ENCODE measurements at places on chromosomes 2 and 18. TPM values are rescaled to one million over a fixed set of nuclear protein-coding genes. Genes with fewer than 3 reads are reported as not detected.

Gene MIB1
- 56.1 TPM for total RNA-seq

Gene FAM136A
- 83.0 TPM for total RNA-seq

- no peak for DNase-seq
Measured at GRCh38 chr2:94982675-94983074, 42.8 kb upstream of the MAL start.

DNA sequence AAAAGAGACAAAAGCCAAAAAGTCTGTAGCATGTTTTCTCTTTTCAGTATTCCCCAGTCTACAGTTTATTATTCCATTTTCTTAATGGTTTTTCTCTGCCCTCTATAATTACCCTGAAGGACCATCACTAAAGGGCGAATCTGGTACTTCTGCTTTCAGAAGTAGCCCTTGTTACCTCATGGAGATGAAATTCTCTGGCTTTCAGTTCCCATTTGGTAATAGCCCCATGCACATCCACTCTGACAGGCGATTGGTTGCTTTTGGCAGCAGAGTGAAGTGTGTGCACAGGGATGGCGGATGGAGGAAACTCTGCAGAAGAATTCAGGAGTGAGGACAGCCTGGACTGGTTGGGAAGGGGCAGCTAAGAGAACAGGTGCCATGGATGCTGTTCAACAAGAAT, 66.3 kb upstream of the NABP1 start:
- DNase-seq = no peak

DNA sequence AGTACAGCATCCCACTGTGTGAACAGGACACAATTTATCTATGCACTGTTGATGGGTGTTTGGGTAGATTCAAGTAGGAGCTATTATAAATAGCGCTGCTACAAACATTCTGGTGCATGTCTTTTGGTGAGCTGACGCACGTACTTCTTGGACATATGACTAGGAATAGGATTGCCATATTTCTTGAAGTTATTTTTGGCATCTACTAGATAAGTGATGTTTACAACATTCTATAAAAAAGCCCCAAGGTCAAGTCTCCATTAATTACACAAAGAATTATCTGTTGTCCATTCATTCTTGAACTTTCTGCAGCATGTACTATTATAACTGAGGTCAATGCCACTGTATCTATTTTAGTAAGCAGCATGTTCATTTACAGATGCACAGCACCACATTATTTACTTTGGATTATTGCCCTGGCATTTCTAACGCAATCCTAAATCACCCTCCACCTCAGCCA, 225.5 kb upstream of the TMEM200C start:
- DNase-seq = no peak

DNA sequence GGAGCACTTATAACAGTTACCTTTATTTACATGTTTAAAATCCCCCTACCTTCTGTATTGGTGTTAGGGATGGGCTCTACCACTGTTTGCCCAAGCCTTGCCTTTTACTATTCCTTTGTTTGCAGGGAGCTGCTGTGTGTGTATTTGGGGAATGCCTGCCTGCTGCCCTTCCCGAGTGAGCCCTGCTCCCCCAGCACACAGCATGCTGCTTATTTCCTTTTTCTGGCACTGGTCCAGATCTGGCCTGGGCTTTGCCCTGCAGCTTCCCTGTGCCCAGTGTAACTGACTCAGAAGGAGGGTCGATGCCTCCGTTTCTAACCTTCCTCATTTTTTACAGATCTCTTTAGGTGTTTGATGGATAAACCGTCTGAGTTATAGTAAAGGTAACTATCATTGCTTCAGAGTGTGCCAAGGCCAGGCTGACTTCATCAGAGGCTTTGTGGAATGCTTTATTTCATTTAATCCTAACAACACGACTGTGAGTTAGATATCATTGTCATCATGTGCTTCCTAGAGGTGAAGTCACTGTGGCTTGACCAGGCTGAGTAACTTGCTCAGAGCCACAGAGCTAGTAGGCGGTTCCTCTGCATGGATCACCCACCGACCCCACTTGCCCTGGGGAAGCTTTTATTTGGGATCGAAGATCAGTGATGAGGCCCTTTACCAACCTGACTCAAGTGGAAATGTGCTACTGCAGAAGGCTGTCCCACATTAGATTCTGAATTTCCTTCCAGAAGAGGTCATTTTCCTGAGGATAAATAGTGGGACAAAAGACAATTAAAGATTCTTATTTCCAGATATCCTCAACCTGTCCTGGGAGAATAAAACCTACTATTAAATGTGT, 238.8 kb downstream of the ZNF407 start:
- DNase-seq = no peak

DNA sequence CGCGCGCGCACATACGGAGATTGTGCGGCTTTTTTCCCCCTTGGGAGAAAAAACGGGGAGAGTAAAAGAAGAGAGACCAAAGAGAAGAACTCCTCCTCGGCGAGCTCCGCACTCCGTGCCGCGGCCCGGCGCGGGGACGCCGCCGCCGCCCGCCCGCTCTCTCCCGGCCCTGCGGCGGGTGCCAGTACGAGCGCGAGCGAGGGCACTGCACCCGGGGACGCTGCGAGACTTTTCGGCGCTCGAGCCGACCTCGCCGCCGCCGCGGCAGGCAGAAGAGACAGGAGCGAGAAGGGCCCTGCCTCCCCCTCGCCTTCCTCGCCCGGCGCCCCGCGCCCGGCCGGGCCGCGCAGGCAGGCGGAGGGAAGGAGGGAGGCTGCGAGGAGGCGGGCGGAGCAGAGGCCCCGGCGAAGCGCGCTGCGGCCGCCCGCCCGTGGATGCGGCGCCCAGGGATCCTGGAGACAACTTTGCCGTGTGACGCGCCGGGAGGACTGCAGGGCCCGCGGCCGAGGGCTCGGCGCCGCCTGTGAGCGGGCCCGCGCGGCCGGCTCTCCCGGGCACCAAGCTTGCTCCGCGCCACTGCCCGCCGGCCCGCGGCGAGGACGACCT, 857 bp upstream of the INHBB start:
- DNase-seq = no peak

DNA sequence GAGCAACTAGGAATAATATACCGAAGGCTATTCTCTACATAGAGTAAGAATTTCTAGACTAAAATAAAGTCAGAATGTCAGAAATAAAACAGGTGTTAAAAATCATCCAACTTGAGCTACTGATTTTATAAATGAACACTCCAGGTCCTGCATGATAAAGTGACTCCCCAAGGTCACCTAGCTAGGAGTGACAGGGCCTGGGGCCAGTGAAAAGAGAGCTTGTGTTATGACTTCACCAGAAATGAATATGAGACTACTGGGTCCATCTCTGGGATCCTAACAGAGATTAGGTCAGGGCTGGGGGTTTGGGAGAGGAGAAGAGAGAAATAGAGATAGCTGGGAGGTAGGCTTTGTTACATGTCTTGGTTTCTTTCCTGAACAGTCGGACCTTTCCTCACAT, 89.7 kb upstream of the CYP1B1 start:
- no peak for DNase-seq

GRCh38 chr2:147288131-147288530, 556.7 kb upstream of the ACVR2A start:
- no peak for DNase-seq
